ENCODE measurements at places on chromosomes 6 and 20.

DNA sequence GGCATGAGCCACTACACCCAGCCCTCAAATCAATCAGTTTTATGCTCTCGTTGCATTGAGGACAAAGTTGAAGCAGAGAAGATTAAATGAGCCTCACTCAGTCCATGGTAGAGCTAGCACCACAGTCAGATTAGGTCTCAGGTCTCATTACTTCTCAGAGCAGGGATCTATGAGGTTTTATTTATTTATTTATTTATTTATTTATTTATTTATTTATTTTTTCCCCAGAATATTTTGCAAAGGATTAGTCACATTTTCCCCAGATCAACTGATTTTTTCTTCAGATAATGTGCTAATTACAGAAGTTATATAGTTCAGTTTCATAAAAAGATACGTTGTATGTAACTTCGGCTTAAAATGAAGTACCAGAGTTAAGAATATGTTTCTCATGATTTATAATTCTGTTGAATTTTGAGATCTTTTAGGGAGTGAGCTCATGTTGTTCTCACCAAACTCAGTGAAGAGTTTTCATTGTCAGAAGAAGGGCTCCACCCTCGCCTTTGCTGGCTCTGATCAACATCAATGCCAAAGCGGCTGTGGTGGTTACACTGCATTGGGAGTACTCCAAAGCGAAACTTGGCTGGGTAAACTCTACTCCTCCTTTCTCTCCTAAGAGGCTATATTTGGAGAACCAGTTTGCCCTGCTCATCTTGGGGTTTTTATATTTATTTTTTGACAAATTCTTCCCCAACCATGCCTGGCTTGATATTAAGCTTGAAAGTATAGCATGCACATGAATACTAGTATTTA is 12.9 kb upstream of the ID4 start:
- DNase-seq = no peak

DNA sequence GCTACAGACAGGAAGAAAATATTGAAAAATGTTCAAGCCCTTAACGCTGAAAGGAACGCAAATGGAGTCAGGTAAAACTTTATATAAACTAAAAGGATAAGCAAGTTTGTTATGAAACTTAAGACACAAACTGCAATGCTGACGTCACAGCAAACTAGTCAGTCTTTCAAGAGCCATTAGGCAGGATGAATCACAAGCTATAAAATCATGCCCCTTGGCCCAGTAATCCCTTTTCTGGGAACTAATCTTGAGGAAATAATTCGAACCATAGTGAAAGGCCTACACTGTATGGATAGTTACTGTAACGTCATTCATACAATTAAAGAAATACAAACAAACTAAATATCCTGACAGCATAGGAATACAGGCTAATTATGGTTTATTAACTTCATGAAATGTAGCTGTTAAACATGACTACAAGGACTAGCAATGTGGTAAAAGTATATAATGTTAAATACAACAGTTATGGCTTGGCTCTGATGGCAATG is 42.7 kb upstream of the HINT3 start:
- no peak for DNase-seq

GRCh38 chr6:15776458-15776980 is 113.7 kb upstream of the DTNBP1 start:
- DNase-seq = no peak

GRCh38 chr6:90465686-90466085 is 121.2 kb downstream of the MAP3K7 start:
- no peak for DNase-seq

DNA sequence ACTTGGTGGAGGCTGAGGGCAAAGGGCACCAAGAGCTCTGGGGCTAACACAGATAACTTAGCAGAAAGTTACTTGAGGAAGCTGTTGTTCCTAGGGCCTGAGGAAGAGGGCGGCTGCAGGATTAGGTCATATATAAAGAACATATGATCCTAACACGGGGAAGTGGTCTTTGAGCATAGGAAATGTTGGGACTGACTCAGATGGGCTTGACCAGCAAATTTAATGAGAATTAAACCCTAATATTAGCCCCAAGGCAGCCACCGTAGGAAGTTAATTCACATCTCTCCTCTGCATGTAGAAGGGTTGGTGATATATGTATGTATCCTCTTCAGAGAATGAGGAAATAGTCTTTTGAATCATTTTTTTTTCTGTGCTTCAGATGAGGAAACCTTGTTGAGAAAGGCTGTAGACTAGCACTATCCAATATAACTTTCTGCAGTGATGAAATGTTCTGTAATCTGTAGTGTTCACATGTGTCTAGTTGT is 9.2 kb upstream of the ZBTB9 start:
- DNase-seq = no peak

DNA sequence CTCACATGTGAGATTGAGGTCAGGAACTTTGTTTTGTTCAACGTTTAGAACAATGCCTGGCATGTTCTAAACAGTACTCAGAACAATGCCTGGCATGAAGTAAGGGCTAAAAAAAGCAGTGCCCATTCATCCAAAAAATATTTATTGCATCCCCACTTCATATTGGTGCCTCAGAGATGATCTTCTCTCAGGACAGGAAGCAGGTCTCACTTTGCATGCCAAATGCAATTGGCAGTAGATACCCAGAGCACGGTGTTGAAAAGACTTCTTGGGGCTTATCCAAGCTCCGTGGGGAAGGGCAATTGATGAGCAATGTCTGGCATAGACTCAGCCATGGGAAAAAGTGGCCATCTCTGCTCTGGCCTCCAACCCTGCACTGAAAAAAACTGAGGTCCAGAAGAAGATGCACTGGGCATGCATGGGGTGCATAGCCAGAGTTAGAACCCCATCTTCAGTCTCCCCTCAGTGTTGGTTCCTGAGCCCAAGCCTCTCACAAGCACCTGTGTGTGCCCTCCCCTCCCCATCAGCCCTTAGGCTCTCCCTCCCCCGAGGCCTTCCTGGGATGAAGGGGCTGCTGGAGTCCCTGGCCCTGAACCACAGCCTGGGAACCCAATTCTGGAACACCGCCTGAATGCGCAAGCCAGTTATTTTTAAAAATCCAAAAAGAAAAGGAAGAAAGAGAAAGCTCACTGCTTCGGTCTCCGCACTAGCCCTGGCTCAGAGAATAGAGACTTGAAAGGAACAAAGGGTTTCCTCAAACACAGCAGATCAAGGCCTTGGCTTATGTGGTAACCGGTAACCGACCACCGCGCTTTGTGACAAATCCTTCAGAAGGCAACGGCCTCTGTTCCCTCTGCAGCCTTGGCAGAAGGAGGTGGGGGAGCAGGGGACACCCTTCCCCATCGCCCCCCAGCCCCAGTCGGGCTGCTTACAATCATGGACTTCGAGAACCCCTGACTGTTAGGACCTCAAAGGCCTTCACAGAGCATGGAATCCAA is 78.5 kb upstream of the SIRPA start:
- DNase-seq = no peak

GRCh38 chr20:53940907-53941545 is 129.4 kb downstream of the BCAS1 start:
- no peak for DNase-seq

- no peak for DNase-seq
These were observed 30.7 kb upstream of the MRGBP start for GRCh38 chr20:62765432-62766070.

DNA sequence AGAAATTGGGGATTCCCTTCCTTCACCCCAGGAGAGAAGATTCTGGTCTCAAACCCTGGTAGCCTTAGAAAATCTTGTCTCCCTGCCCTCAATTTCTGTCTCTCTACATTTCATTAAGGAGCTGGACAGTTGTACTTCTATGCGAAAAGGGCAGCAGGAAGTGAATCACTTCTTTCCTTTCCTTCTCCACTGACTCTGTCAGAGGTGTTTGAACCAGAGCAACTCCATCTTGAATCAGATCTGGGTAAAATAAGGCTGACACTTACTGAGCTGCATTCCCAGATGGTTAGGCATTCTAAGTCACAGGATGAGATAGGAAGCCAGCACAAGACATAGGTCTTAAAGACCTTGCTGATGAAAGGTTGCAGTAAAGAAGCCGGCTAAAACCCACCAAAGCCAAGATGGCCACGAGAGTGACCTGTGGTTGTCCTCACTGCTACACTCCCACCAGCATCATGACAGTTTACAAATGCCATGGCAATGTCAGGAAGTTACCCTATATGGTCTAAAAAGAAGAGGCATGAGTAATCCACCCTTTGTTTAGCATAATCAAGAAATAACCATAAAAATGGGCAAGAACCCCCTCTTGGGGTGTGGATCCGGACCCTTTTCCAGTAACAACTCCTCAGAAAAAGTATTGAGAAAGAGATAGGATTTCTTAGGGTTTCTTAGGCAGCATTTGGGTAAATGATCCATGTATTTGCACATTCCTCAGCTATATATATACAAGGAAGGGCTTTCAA is 95.8 kb upstream of the PLCB4 start:
- DNase-seq = no peak

DNA sequence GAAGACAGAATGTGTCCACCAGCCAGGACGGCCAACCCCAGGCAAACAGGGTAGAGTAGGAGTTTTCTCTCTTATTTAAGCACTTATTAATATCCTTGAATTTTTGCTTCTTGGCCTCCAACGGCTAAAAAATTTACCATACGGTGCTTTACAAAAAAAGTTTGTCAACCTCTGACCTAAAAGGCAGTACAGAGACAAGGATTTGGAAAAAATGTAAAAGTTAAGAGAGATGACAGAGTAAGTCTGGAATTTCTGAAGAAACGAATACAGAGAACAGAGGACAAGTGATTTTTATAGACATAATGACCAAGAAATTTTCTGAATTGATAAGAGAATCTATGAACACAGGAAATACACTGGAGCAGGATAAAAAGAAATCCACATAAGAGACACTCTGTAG is 10.2 kb downstream of the OSER1 start:
- DNase-seq = no peak

GRCh38 chr6:157226761-157227160 is 96.6 kb downstream of the TMEM242 start:
- DNase-seq = no peak

- DNase-seq = no peak
These were observed 480.5 kb upstream of the ID4 start for GRCh38 chr6:19356692-19357091.
